ENCODE measurements at places on chromosomes 16 and 17.

- no peak for DNase-seq
Measured at GRCh38 chr16:12435730-12436129, 368.0 kb downstream of the CPPED1 start.

- no peak for DNase-seq
Measured at GRCh38 chr17:17380145-17380925, 77.2 kb downstream of the NT5M start.

DNA sequence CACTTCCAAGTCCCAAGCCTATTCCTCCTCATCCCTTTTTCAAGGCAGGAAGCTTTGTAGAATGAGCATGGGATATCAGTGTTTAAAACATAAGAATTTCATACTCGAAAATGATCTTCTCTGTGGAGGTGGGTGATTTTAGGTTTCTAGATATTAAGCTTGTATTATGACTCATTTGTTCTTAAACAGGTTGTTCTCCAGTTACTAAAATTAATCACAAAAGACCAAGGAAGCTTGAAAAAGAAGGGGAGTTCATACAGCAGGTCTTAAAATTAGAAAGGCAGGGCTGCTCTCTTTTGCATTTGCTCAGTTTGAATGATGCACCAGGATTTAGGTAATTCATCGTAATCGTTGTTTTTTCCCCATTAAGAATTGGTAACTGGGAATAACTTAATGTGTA, 208.7 kb downstream of the PRKCA start:
- no peak for DNase-seq

- DNase-seq: no peak
Measured at GRCh38 chr16:67216612-67217490, 10.1 kb upstream of the TMEM208 start.

- DNase-seq: no peak
Measured at GRCh38 chr16:18782697-18783429, 7.3 kb downstream of the RPS15A start.

GRCh38 chr17:55634702-55635101, 88.0 kb downstream of the TMEM100 start:
- DNase-seq: no peak

DNA sequence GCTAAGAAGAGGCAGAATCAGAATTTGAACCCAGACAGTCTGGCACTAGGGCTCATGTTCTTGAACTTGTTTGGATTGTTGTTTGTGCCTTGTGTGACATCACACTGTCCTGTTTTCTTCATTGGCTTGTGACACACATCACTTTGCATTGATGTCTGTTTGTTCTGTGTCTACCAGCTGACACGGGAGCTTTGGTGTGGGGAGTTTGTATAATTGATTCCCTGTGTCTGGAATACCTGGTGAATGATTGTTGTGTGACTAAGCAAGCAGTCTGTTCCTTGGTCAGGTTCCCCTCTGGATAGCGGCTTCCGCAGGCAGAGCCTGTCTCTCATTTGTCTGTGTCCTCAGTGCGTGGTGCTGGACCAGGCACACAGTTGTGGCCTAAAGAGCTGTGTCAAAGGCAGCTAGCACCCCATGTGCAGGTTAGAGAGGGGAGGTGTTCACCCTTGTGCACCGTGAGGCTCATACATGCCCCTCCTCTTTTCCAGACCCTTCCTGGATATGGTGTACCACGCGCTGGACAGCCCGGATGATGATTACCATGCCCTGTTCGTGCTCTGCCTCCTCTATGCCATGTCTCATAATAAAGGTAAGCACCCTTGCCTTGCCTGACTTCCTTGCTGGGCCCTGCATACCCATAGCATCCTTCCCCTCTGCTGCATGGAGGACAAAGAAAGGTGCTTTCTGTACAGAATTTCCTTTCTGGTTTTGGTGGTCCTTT, 80.1 kb downstream of the CLEC16A start:
- no peak for DNase-seq

- DNase-seq: no peak
Measured at GRCh38 chr17:64531955-64532371, 25.2 kb downstream of the CEP95 start.

GRCh38 chr16:51757505-51757904, 606.4 kb upstream of the SALL1 start:
- DNase-seq: no peak

DNA sequence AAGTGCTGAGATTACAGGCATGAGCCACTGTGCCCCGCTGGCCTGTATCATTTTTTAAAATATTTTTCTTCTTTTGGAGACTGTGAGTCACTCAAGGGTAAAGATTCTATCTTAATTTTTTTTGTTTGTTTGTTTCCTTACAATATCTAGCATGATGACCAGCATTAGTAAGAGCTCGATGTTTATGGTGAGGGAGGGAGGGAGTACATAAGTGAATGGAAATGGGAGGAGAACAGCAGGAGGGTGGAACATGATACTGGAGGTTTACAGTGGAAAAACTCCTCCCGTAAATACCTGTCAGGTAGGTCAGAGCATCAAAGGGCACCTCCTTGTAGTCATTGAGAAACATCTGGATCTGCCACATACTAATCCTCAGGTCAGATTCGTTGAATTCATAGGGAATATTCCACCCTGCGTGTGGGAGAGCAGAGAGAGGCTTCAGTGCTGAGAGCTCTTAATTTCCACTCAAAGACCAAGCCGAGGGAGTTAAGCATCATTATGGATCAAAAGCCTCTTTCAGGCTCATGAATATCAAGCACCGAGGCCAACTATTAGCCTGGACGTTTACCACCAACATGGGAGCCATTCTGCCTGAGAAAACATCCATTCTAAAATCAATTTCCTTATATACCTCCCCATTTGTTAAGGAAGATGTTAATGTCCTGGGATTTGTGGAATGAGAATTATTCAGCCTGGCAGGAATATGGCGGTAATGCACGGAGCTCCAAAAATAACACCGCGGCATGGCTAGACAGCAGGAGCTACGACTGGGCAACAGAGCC, 51.8 kb downstream of the LYRM1 start:
- no peak for DNase-seq

GRCh38 chr17:27558842-27559505, 72.0 kb upstream of the LGALS9 start:
- DNase-seq: peak; percentile 51

DNA sequence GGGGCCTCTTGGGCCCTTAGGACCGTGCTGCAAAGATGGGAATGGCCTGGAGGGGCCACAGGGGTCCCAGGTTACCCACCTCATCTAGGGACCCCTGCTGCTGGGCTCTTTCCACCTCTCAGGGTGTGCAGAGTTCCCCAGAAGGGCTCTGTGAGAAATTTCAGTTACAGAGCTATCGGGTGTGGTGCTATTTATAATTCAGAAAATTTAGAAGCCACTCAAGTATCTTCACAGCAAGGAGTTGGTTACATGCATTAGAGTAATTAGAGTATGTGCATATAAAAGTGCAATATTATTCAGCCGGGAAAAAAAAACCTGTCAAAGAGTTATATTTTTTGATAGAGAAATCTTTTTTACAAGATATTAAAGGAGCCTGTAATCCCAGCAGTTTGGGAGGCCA, 18.9 kb downstream of the C16orf90 start:
- DNase-seq: no peak

GRCh38 chr16:68200088-68200783, 35.7 kb downstream of the ESRP2 start:
- DNase-seq: no peak
